Renal pelvis (tissue), 12 donors: ENCODE measurements at places on chromosomes 5 and 9. TPM values are rescaled to one million over a fixed set of nuclear protein-coding genes. Genes with fewer than 3 reads are reported as not detected.

DNA sequence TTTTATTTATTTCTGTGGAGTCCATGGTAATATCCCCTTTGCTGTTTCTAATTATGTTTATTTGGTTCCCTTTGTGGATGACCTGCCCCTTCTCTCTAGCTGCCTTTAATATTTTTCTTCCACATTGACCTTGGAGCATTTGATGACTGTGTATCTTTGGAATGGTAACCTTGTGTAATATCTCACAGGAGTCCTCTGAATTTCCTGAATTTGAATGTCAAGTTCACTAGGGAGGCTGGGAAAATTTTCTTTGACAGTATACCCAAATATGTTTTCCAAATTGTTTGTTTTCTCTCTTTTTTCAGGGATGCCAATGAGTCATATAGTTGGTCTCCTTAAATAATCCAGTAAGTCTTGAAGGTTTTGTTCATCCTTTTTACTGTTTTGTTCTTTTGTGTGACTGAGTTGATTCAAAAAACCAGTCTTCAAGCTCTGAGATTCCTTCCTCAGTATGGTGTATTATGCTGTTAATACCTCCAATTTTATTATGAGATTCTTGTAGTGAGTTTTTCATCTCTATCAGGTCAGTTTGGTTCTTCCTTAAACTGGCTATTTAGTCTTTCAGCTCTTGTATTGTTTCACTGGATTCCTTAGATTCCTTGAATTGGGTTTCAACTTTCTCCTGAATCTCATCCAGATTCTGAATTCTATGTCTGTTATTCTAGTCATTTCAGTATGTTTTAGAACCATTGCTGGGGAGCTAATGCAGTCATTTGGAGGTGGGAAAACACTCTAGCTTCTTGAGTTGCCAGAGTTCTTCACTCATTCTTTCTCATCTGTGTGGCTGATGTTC, 349.0 kb upstream of the TARS1 start:
- no peak for DNase-seq

The LCN9 gene
- polyA plus RNA-seq = not detected

GRCh38 chr5:54825005-54825404, 160.4 kb downstream of the ESM1 start:
- no peak for DNase-seq

DNA sequence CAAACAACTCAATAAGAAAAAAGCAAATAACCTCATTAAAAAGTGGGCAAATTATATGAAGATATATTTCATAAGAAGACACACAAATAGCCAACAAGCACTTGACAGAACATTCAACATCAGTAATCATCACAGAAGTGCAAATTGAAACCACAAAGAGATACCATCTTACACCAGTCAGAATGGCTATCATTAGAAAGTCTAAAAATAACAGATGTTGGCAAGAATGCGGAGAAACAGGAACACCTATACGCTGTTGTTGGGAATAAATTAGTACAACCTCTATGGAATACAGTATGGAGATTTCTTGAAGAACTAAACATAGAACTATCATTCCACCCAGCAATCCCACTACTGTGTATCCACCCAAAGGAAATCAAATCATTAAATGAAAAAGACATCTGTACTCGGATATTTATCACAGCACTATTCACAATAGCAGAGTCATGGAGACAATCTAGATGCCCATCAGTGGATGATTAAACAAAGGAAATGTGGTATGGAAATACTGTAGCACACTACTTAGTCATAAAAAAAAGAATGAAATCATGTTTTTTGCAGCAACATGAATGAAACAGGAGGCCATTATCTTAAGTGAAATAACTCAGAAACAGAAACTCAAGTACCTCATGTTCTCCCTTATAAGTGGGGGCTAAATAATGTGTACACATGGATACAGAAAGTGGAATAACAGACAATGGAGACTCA, 106.8 kb upstream of the FST start:
- DNase-seq = no peak

GRCh38 chr9:13806714-13807113, 507.2 kb downstream of the NFIB start:
- DNase-seq = no peak

- DNase-seq = no peak
These were observed 83.8 kb upstream of the IL6ST start for GRCh38 chr5:56078278-56079156.

- DNase-seq = no peak
These were observed 53.9 kb downstream of the MEF2C start for GRCh38 chr5:88829054-88829453.

DNA sequence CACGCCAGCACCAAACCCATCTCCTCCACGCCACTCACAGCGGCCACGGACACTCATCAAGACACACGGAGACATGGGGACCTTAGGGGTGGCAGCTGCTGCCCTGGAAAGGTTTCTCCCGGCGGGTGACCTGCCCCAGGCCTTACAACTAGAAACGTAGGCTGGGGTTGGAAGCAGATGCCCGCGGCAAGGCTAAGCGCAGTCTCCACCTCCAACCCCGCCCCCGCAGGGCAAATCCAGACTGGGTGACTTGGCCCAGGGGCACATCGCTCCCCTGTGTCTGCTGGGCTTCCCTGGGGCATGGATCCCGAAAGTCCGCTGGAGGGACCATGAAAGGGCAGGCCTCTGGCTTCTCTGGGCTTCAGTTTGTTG, 12.0 kb upstream of the ASS1 start:
- no peak for DNase-seq

The MYOZ3 gene
- 5.9 TPM for polyA plus RNA-seq

The MYOT gene
- 1.7 TPM for polyA plus RNA-seq

GRCh38 chr5:54296386-54296785, 14.0 kb downstream of the ARL15 start:
- no peak for DNase-seq

DNA sequence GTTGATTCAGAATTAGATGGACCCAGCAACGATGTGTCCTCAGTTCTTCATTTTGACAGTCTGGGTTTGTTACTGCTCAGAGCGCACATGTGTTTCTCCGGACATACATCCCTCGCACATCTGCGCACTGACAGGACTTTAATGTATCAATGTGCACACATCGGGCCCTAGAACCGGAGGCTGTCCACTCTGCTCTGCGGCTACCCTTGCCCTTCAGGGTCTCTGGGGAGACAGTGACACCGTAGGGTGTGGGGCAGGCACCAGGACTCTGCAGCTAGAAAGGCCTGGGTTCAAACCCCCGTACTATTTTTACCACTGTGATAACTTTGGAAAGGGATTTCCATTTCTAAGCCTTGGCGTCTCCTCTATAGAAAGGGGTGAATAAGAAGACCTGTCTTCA, 23.5 kb upstream of the LPCAT1 start:
- DNase-seq = no peak

DNA sequence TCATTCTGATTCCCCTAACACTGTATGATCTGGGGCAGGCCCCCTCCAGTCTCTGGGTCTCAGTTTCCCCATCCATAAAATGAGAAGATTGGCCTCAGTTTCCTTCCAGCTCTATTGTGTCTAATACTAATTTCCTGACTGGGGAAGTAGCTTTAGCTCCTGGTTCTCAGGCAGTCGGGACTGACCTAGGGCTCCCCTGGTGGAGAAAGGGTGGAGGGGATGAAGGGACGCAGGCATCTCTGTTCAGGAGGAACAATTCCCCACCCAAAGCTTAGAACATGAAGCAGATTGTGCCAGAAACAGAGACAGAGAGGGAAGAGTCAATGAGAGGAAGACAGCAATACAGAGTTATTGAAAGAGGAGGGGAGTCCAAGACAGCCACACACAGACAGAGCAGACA, 14.2 kb upstream of the PTGS1 start:
- no peak for DNase-seq

The DOCK8 gene
- polyA plus RNA-seq = 12.4 TPM

DNA sequence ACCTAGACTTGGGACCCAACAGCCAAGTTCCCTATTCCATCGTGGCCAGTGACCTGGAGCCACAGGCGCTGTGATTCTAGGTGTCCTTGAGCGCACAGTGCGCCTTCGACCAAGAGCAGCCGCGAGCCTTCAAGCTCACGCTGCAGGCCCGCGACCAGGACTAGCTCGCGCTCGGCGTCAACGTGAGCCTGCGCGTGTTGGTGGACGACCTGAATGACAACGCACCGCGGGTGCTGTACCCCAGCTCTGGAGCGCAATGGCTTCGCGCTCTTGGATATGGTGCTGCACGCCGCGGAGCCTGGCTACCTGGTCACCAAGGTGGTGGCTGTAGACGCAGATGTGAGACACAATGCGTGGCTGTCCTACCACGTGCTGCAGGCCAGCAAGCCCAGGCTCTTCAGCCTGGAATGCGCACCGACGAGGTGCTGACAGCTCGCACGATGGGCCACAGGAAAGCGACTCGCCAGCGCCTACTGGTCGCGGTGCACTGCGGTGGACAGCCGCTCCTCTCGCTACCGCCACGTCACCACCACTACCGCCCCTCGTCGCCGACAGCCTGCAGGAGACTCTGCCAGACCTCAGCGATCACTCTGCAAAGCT, 11.4 kb downstream of the PCDHGA12 start:
- no peak for DNase-seq

GRCh38 chr5:59327191-59327980, 566.1 kb downstream of the PDE4D start:
- DNase-seq = no peak

The PCDH1 gene
- polyA plus RNA-seq = 30.4 TPM

The JADE2 gene
- polyA plus RNA-seq = 11.1 TPM

DNA sequence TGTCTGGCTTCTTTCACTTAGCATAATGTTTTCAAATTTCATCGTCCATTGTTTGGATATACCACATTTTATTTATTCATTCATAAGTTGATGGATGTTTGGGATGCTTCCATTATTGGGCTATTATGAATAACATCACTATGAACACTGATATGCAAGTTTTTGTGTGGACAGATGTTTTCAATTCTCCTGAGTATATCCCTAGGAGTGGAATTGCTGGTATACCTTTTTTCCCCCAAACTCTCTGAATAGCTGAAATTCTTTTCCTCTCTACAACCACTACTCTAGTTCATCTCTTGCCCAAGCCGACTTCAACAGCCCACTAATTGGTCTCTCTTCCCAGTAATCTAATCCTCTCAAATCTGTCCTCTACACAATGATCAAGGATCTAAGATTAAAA, 4.7 kb upstream of the ZFR start:
- DNase-seq = no peak

DNA sequence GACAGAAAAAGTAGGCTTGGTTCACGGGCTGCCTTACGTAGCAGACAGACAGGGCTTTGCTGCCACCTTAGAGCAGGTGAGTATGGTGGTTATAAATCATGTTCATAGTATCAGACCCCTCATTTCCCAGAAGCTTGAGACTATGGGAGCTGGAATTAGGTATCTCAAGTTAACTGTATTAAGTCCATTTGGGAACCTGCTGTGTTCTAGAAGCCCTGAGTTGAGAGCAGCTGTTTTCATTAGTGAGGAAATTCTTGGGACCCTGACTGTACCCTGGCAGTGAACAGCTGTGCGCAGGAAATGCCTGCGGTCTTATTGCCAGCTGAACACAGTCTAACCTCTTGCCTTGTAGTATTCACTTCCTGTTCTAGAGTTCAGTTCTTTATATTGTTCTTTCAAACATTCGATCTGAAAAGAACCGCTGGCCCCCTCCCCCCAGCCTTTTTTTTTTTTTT, 29.8 kb downstream of the UGCG start:
- no peak for DNase-seq
